ENCODE measurements at places on chromosomes 11 and 22. TPM values are rescaled to one million over a fixed set of nuclear protein-coding genes. Genes with fewer than 3 reads are reported as not detected.

- DNase-seq = no peak
These were observed 22.5 kb downstream of the MYO18B start for GRCh38 chr22:25764270-25765015.

DNA sequence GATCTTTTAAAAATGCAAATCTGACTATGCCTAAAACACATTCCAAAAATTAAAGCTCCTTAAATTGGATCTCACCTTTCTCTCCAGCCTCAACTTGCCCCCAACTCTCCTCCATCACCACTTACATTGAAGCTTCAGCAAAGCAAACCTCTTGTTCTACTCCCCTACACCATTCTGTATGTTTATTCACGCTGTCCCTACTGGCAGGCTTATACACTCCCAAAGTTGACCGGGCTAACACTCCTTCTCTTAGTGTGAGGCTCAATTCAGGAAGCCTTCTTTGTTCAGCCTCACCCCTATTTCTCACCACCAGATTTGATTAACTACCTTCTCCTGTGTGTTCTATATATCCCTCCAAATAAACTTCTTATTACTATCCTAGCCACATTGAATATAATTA, 1.8 kb upstream of the GDPD4 start:
- no peak for DNase-seq

DNA sequence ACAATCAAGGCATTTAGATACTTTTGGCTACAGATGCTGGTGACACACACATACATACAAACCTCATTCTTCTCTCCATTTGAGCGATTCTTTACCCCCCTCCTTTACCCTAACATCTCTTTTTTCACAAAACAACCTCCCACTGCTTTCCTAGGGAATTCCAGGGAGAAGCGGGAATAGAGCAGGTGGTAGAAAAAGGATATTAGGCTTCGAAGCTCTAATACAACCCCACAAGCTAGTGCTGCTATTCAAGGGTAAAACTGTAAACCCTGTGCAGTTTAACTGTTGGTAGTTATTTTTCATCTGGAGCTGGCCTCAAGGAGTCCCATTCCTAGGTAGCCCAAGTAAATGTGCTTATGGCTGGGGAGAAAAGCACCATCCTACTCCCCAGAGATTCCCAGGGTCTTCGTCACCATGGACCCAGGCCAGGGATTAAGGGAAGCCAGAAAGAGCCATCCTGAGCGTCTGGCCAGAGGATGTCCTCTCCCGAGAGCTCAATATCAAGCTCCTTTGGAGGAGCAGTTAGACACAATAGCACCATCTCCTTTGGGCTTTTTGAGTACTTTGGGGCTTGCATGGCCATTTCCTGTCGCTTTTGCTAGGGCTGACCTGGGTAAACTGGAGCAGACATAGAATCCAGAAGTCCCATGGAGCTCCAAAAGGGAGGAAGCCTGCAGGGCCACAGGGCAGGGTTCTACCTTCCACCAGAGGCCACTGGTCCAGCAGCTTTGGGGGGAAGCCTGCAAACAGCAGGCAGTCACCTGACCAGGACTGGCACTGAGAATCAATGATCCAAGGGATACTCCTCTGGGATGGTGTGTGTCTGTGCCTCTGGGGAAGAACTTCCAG, 3.1 kb downstream of the MAML2 start:
- peak; percentile 69 for DNase-seq

DNA sequence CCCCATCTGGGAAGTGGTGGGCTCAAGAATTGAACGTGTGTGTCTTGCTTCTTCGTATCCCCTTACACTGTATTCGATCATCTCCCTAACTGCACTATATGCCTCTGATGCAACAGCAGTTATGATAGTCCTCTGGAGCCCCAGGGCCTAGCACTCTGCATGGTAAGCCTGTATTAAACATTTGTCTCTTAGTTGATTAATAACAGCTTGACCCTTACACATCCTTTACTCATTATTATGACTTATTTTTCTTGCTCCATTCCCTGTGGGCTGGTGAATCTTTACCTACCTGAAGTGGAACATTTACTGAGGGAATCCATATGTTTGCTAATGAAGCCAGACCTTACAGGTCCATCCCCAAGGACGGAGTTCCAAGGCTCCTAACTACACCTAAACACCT, 5.6 kb downstream of the STX3 start:
- DNase-seq = no peak

DNA sequence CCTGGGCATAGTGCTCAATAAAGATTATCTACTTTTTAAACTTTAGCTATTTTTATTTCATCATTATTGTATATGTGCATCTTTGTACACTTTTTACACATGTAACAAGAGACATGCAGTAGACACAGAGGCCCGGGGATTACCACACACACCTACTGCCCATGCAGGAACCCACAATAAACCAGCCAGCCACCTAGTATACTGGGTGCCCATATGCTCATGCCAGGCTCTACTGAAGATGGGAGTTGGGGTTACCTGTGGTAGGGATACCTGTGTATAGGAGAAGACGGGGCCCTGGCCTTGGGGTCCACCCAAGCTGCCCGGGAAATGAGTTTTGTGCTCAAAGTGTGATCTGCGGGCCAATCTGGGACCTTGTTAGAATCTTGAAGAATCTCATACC, 31.2 kb upstream of the P2RY2 start:
- no peak for DNase-seq

DNA sequence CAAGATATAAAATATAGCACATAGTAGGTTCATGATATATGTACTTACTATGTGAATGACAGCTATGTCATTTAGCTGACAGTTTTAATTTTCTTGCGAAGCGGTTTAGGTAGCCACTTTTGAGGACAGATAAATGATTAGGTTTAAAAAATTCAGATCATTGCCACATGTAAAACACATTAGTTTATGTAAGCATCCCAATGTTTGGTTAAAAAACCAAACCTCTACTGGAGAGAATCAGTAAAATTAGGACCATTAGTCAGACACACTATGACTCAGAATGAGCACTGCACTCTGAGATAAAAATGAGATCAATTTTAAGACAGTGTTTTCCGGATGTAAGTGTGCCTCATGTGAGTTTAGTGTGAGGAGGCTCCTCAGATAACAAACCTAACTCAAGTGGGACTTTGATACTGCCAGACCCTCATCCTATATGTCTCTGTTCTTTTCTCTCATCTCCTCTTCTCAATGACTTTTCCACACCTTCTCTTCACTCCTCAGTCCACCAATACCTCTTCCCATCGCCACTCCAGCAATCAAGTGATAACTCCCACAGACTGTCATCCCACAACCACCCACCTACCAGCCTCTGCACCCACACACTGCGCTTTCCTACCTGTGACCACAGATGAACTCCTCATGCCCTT, 6.8 kb upstream of the OR2AT4 start:
- DNase-seq = peak; percentile 83

DNA sequence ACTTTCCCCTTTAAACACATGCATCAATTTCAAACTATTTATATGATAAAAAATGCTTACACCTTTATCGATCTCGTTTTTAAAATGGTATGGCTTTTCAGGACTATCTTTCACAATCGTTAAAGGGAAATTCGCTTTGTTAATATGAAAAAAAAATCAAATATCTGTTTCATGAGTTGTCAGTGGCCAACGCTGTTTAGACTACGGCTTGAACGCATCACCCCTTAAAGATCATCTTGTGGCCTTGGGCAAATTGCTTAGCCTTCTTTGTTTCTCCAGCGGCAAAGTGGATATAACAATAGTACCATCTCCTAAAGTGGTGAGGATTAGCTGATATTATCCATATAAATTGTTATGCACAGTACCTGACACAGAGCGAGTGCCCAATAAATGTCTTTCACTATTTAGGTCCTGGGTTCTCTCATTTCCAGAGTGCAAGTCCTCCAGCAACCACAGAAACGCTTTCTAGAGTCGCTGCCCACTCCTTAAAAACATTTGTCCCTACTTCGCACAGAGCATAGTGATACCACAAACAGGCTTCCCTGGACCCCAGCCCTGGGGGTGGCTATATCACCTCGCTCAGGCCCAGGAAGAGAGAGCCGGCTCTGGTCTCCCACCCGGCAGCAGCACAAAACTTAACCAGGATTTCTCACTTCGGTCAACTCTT, 904 bp downstream of the SLC35F2 start:
- peak; percentile 34 for DNase-seq

DNA sequence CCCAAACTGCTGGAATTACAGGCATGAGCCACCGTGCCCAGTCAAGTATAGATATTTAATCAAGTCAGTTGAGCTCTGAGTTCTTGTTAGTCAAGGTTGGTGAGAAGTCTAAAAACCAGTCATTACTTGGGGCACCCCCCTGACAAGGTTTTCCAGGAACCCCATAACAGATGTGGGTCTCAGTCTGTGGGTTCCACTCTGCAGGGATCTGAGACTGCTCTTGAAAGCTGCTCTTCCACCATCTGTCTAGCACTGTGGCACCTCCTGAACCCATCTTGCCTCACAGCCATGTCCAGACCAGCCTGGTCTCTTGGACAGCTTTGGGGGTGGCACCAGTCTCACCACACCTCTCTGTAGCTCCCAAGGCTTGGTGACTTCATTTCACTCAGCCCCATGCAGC, 44.3 kb upstream of the PLET1 start:
- no peak for DNase-seq

GDPD4 gene
- not detected for total RNA-seq

C11orf97 gene
- not detected for total RNA-seq

RCE1 gene
- 10.0 TPM for total RNA-seq

SART1 gene
- total RNA-seq = 38.3 TPM

TESMIN gene
- total RNA-seq = 0.13 TPM

PARVG gene
- not detected for total RNA-seq

All from GM23248 (cell line).